Activated T-helper 9 cell treated with anti-CD3 and anti-CD28 coated beads, Interleukin-2, amount 50 U/mL, for 16 hours (primary cell): ENCODE measurements at places on chromosomes 4 and X.

DNA sequence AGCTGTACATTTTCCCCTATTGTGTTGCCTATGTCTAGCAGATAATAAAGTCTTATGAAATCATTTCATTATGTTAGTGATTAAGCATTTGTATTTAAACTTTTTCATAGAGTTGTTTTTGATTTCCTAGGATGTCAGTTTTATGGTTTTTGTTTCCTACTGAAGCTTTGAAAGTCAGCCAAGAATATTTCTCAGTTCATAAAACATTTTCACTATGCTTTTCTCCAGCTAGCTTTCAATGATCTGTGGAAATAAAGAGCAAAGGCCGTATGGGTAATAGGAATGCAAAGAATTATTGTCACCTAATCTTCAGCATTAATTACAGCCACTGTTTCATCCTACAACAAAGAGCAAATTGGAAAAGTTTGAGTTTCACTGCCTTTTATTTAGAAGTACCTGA is 145.7 kb upstream of the NUDT6 start:
- no peak for DNase-seq

DNA sequence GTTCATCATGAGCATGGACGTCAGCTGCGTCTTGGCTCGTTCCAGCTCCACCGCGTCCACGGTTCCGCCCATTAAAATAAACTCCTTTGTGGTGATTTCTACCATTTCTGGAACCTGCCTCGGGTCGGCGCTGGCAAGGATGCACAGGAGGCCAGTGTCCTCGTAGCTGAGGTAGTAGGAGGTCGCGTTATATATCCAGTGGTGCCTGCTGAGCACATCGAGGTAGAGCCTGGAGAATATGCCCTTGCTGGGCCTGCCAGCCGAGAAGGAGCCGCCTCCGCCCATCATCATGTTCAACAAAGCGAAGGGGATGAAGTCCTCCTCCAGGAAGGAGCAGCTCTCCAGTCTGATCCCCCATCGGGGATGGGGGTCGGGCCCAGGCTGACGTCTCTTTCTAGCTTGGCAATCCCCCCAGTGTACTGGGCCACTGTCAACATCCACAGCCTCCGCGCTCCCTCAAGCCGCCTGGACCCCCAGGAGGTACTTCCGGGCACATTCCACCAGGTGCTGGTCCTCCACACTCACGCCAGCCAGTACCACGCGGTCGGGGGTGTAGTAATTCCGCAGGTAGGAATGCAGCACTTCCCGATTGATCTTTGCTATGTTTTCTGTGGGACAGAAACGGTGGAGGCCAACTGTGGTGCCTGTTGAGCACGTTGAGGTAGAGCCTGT is 120.9 kb upstream of the GRID2 start:
- no peak for DNase-seq

GRCh38 chrX:112218388-112218787 is 135.8 kb upstream of the TRPC5 start:
- no peak for DNase-seq

DNA sequence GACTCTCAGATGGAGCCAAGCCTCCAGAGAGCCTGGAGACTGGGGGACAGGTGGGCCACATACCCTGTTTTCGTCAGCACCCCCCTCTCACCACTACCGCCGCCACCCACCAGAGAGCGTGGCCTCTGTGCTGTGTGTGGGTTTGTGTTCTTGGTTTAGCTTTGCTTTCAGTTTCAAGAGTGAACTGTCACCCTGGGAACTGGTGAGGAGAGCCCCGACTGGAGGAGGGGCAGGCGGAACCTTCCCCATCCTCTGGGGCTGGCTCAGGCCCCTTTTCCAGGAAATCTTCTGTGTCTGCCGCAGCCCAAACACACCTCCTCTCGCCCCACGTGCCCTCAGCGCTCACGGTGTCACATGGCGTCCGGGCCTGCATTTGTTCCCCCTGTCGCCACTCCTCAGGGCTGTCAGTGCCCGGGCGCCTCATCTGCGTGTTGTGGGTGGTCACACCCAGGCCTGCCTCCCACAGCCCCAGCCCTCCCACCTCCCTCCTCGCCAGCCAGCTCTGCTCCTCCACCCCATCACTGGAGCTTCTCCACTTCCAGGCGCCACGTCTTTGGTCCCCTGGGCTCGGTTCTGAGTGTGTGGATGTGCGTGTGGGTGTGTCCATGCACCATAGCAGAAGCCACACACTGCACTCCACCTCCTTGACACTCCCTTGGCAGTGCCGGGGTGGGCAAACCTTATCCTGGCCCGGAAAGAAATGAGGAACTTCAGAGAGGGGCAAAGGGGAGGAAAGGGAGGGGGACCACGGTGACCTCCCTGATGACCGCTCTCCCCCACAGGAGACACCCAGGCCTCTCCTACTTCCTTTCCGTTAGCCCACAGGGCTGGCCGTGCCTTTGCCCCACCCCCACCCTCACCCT is 27.8 kb downstream of the ELF4 start:
- DNase-seq, result peak; percentile 66

DNA sequence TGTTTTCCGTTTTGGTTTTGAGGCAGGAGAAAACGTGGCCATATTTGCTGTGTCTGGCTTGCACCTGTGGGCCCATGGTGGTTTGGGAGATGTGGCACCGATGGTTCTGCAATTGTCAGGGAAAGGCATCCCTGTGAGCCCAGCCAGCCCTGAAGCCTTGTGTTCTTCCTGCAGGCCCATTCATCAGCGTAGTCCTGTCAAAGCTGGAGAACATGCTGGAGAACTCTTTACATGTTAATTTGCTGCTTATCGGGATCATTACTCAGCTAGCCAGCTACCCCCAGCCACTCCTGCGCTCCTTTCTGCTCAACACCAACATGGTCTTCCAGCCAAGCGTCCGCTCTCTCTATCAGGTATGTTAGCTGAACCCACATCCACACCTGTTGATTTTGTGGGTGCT is 104.7 kb downstream of the GATB start:
- DNase-seq, result no peak

DNA sequence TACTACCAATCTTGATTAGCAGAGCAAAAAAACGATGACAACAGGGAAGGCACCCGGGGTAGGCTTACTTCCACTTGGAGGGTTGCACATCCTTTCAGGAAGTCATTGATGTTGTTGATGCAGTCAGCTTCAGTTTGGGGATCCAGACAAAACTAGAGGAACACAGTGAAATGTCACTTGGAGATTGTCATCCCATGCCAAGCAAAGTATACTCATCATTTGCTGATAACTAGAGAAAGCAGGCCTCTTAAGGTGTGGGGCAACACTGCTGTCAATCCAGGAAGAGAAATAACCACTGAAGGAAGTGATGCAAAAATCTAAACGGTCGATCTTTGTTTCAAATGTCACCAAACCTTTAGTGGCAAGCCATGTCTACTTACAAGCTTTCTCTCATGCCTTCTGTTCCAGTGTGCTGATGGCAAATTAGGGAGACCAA is 1.4 kb downstream of the ARHGEF6 start:
- no peak for DNase-seq

DNA sequence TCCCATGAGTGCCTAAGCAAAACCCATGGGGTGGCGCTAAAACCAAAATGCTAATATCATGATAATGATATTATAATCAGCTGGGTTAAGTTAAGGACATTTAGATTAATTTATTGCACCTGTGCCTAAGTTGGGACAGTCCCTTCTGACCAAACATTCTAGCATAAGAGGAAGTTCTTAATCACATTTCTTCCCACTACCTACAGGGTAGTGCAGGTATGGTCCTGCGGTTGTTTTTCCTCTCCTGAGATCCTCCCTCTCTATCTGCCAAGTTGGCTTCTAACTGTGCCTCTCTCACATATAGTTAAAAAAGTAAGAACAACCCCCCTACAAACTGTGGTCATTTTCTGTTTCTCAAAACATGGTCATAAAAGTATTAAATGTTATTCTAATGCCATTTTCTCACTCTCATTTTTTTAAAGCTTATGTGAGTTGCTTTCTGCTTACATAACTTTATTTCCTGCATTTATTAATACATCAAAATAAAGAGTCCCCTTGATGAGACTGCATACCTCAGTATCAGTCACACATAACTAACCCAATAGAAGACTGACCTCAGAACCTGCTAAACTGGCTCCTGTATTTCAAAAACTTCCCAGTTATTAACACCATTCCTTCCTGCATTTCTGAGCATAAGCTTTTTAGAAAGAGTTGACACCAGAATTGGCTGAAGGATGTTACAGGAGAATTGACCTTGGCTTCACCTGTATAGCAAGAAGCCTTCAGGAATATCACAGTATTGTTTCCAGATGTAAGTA is 1332.5 kb downstream of the FSTL5 start:
- DNase-seq, result no peak
